ENCODE measurements at places on chromosomes 16 and 17.

DNA sequence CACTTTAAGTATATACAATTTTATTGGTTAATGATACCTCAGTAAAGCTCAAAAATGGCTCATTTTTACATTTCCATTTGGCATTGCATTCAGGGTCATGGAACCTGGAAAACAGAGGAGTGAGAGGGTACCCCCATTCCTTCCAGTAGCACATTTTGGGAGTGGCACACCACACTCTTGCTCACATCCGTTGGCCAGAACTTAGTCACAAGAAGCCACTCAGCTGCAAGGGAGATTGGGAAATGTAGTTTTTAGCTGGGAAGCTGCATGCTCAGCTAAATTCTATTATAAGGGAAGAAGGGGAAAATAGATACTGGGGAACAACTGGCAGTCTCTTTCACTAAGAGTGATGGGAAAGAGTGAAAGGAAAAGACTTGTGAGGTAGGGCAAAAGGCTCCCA is 102.5 kb upstream of the TMEM97 start:
- no peak for DNase-seq

GRCh38 chr16:72530434-72530833 is 358.5 kb upstream of the PMFBP1 start:
- DNase-seq = peak; percentile 65

- no peak for DNase-seq
Measured at GRCh38 chr16:76268824-76269223, 8.4 kb upstream of the CNTNAP4 start.

DNA sequence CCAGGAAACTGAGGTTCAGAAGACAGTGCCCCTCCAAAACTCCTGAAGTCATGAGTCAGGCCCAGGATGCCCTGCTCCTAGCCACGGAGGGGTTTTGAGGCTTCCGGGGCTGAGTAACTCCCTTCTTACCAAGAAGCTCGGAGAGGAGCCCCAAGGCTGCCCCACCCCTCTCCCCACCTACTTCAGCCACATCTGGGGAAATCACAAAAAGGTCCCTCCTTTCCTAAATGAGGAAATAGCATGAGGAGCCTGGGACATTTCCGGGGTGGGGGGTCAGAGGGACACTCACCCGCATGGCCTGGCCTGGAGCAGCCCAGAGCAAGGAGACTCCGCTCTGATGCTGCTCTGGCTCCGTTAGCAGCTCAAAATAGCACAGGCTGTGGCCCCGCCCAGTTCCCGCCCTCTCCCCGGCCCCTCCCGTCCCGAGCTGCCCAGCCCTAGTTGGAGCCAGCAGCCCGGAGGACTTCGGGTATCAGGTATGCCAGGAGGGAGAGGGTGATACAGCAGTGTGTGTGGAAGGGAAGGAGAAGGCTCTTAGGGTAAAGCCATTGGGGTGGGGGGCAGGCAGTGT is 40.1 kb downstream of the MYO18A start:
- peak; percentile 60 for DNase-seq

DNA sequence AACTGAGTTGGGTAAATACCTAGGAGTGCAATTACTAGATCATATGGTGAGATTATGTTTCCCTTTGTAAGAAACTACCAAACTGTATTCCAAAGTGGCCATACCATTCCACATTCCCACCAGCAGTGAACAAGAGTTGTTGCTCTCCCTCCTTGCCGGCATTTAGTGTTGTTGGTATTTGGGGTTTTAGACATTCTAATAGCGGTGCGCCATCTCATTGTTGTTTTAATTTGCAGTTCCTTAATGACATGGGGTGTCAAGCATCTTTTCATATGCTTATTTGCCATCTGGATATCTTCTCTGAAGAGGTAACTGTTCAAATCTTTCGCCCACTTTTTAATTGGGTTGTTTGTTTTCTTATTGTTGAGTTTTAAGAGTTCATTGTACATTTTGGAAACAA is 164.2 kb upstream of the LHX1 start:
- no peak for DNase-seq

GRCh38 chr17:28997806-28998205 is 8.0 kb downstream of the SEZ6 start:
- no peak for DNase-seq

- DNase-seq = peak; percentile 90
Measured at GRCh38 chr16:31052114-31052513, 18.8 kb downstream of the STX4 start.

DNA sequence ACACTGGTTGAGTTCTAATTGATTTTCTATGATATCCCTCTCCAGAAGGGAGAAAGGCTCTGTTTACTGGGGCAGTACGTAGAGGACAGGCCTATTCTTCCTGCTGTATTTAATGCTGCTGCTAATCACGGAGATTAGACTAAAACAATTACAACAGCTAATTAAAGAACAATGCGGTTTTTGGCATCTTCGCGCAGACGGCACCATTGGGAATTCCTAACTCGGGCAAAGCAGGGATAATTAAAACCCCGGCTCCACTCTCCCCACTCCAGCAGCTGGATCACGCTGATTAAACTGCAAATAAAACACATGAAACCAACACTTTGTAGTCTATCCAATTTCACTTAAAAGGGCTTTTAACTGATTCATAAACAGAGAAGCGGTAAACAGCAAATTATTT is 147.6 kb downstream of the XYLT1 start:
- DNase-seq = no peak

DNA sequence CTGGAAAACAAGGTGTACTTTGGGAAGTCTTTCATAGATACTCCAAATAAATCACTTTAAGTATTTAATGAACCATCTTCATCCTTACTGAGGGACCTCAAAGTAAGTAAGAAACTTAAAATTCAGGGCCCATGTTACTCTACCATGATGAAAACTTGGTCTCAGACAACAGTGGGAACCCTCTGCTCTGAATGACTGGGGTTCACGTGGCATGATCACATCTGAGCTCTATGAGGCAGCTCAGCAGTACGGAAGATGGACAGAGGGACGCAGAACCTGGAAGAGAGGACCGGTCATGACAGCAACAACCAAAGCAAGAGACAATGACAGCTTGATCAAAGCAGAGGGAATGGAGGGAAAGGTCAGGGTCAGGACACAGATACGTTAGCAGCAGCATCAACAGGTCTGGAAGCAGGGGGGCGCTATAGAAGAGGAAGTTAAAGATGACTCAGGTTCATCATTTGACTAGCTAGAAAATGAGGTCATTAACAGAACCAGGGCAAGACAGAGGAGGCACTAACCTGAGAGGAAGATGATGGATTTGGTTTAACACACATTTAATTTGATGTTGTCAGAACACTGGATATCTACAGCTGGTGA is 9.5 kb downstream of the XPO6 start:
- no peak for DNase-seq

GRCh38 chr16:13866073-13866472 is 53.9 kb upstream of the ERCC4 start:
- DNase-seq = peak; percentile 53

DNA sequence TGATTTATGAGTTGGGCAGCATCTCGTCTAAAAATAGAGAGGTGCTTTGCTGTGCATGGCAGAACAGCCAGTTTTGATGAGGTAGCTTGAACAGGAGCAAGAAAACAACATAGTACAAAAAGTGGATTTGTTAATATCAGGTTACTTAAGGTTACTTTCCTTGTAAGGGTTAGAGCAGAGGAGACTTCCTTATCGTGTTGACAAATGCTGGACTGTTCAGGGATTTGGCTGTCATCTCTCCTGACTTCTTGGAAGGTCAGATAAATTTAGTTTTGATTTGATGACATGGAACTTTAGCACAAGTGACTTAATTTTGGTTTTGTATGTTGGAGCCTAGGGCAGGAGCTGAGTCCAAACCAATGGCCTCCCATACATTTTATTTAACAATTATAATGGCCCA is 163.9 kb upstream of the ELAC2 start:
- DNase-seq = no peak

DNA sequence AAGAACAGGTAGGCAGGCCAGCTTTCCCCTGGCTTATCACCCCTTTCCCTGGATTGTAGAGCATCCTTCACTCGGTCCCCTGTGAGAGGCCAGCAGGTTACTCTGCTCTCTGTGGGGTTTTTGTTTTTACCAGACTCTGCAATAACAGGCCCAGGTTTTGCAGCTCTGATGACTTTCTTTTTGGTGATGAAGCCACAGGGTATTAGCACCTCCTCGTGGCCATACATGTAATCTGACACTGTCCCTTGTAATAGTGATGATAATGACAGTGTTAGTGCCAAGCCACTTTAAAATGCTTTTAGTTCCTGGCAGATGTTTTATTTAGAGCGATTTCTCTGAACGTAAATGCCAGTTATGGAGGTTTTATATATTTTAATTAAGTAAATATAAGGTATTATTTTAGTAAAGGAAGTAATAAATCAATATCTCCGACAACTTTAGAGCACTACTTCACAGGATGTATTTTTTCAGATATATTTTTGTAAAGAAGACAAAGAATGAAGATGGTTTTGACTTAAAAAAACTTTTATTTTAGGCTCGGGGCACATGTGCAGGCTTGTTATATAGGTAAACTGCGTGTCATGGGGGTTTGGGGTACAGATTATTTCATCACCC is 38.0 kb upstream of the CPHXL start:
- DNase-seq = peak; percentile 50

GRCh38 chr17:72099919-72100318 is 20.9 kb upstream of the SOX9 start:
- DNase-seq = peak; percentile 57

DNA sequence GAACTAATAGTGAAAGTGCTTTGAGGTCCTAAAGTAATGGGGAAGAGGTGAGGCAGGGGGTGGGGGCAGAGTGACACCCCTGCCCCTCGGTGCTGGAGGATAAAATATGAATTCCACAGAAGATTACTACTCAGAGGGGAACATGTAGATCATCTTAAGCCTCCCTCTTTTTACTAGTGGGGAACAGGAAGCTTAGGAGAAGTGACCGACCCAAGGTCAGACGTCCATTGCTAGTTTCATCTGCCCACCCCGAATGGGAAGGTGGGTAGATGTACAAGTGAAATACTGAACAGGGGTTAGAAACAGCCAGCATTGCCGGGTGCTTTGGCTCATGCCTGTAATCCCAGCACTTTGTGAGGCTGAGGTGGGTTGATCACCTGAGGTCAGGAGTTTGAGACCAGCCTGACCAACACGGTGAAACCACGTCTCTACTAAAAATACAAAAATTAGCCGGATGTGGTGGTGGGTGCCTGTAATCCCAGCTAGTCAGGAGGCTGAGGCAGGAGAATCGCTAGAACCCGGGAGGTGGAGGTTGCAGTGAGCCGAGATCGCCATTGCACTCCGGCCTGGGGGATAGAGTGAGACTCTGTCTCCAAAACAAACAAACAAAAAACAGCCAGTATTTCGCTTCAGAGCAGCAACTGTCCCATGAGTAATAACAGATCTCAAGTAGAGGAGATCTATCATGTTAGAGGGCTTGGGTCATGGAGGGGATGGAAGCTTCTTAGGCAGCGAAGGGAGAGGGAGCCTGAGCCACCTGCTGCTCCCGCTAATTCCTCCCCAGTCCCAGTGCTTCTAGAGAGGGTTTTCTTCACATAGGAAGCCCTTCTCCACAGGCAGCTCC is 1.2 kb upstream of the NR1D1 start:
- DNase-seq = no peak

DNA sequence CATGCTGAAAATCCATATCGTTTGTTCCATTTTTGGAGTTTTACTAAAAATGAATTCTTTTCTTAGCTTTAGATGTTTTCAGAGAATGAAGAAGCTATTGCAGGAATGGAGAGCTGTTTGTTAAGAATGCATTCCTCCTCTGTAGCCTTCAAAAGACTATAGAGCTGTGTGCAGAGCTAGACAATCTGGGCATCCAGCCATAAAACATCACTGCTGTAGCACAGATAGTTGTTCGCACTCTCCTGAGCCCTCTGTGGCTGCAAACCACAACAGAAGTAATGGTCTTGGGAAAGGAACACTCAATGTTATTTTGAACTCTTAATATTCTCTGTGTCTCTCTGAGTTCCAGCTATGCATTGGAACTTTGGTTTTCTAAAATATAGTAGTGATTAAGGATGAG is 4.9 kb downstream of the TNRC6C start:
- DNase-seq = peak; percentile 96

GRCh38 chr17:71398800-71399219 is 722.0 kb upstream of the SOX9 start:
- peak; percentile 68 for DNase-seq

DNA sequence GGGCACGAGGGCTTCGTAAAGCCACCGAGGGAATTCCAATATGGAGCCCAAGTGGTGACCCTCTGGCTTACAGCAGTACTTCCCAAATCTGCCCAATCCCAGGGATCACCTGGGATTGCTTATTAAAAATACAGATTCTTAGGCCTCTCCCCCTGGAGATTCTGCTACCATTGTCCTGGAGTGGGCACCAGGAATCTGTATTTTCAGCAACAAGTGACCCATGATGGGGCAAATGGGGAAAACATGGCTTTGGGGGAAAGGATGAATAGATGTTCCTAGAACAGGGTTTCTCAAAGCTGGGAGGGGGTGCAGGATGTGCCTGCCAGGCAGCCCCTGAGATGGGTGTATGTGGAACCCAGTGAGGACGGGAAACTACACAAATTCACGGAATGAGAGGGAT is 40.6 kb downstream of the EMP2 start:
- no peak for DNase-seq

GRCh38 chr17:82236142-82236971 is 7.5 kb downstream of the SLC16A3 start:
- DNase-seq = no peak

GRCh38 chr16:86514481-86515376 is 4.4 kb downstream of the FOXF1 start:
- no peak for DNase-seq

DNA sequence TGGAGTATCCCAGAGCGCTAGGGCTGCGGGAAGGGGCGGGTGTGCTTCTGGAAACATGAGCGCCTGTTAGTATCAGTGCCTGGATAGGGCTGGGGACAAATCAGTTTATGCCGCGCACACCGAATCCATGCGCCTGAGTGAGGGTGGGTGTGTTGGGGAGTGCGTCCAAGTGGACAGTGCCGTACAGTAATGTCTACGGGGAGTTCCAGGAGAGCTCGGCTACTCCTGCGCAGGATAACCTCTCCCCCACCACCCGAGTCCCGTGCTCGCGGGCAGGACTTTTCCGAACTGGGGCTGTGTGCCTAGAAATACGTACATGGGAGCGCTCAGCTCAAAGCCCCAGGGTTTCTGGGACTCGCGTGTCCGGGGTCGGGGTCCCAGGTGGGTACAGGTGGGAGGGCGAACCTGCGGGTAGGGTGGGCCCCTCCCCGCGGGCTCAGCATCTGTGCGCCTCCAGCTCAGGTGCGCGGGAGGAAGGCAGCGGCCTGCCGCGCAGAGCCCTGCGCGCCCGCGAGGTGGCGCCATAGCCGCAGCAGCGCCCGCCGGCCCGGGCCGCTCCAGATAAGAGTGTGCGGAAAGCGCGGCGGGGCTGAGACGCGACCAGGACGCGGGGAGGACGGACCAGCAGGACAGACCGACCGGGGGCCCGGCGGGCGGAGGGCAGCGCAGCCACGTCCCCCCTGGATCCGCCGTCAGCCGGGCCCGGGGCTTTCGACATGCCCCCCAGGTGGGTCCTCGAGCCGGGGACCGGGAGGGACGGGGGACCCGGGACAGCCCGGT is at the start of gene HIC1:
HIC1 (plus strand) TSS at position 592 of the 780 bp plus-strand sequence. CDS start 1,588 bp downstream, outside the sequence.
- peak; percentile 80 for DNase-seq

GRCh38 chr16:9139965-9140364 is 48.5 kb downstream of the HAPSTR1 start:
- peak; percentile 29 for DNase-seq

- peak; percentile 69 for DNase-seq
Measured at GRCh38 chr17:32350666-32351418, 885 bp downstream of the ZNF207 start.

All from fibroblast of skin of right quadriceps (primary cell).